ENCODE measurements at places on chromosomes 6 and 20.

- peak; percentile 36 for DNase-seq
Observed at GRCh38 chr6:136990754-136991153, 54.0 kb downstream of the IL20RA start.

- peak; percentile 22 for DNase-seq
Observed at GRCh38 chr6:10465629-10466499, 51.0 kb upstream of the TFAP2A start.

DNA sequence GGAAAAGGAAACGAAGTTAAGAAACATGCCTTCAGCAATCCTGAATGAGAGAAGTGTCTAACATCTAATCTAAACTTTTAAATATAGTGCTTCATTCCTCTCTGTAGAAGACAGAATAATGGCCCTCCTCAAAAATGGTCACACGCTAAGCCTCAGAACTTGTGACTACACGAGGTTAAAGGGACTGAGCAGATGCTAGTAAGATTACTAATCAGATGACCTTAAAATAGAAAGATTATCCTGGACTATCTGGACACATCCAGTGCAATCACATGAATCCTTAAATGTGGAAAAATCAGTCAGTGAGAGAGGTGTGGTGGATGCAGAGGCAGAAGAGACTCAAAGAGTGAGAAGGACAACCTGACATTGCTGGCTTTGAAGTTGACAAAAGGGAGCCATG, 126.1 kb downstream of the TBX18 start:
- DNase-seq, result no peak

- DNase-seq, result peak; percentile 61
Observed at GRCh38 chr20:48052475-48052835, 267.2 kb upstream of the SULF2 start.

DNA sequence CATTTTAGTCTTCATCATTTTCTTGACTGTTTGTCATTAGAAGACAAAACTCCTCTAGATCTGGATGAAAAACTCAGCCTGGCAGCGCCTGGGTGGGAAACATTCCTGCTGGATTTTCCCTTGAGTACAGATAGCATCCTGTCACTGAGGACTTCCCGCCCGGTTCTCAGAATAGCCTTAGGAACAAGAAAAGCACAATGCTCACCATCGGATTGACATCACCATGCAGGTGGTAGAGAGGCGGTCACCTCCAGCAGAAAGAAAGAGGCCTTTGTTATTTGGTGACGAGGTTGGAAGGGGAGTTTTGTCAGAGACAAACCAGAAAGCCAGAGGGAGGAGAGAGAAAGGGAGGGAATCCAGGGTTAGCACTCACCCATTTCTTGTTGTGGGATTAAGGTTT, 39.8 kb downstream of the KIF25 start:
- DNase-seq, result no peak

- no peak for DNase-seq
Observed at GRCh38 chr6:66555082-66555481, 848.1 kb upstream of the EYS start.

DNA sequence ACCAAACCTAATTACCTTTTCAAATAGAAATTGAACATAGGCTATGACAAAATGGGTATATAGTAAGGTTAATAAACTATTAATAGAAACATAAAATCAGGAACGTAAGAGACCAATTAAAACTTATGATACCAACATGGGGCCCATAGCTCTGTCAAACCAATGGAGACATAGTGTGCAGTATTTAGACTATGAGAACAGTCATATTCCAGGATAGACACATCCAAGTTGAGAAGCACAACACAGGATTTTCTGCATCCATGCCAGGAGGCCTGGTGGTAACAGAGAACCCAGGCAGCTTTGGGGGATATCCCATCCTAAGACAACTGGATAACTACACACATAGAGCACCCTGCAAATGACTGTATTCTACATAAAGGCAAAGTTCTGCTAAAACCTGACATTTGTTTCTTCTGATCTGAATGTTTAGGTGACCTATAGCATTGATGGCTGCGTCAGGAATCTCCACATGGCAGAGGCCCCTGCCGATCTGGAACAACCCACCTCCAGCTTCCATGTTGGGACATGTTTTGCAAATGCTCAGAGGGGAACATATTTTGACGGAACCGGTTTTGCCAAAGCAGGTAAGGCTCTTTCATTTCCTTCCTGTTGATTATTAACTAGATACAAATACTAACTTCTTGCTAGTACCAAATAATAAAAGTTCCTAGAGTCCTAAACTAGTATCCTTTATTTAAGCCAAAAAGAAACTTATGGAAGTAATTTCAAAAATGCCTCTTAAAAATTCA, 202.7 kb downstream of the ARHGAP18 start:
- no peak for DNase-seq

DNA sequence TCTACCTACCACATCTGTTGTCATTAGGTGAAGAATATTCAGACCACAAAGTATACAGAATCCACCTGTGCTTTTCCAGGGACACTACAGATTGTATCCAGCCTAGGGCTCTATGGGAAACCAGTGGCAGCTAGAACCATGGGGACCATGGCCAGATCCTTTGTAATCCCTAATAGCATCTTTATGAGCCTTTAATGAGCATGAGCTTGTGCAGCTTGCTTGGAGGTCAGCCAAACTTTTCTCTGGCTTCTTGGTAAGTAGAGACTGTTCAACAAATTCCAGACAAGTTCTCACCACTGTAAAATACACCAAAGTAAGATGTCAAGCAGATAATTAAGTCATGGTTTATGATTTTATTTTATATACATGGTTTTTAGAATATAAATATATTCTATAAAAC, 301.6 kb upstream of the ADGRB3 start:
- peak; percentile 12 for DNase-seq

DNA sequence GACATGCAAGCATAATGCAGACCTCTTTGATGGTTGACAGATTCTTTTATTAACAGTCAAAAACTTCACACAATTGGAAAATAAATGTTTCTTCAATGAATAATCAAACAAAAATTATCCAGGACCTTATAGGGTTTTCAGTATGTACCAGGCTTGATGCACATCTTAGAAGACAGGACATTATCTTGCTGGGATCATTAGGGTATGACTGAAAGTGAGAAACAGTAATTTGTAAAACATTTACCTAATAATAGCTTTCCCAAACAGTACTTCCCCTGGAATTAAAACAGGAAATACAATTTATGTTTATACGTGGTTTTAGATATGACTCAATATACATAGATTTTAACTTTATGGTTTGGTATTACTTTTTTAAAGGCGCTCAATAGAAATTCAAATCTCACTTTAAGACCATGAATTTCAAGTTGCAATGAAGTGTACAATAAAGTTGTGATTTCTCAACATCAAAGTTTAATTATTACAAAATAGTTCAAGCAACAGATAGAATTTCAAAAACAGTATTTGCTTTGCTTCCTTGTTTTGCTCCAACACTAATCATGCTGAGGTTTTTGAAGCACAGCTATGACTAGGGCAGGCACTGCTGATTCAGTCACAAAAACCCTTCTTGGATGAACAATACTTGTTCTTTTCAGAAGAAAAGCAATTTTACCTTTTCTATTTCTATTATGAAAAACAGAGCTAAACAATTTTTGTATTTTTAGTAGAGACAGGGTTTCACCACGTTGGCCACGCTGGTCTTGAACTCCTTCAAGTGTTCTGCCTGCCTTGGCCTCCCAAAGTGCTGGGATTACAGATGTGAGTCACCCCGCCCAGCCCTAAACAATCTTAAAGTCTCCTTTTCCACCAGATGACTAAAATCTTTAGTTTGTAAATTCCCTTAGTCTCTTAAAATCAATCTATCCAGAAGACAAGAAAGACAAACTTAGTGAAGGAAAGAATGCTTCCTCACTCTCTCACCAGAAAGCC, 13.7 kb downstream of the SOD2 start:
- peak; percentile 32 for DNase-seq

GRCh38 chr20:35735826-35736470, 6.1 kb downstream of the RBM39 start:
- DNase-seq, result no peak

DNA sequence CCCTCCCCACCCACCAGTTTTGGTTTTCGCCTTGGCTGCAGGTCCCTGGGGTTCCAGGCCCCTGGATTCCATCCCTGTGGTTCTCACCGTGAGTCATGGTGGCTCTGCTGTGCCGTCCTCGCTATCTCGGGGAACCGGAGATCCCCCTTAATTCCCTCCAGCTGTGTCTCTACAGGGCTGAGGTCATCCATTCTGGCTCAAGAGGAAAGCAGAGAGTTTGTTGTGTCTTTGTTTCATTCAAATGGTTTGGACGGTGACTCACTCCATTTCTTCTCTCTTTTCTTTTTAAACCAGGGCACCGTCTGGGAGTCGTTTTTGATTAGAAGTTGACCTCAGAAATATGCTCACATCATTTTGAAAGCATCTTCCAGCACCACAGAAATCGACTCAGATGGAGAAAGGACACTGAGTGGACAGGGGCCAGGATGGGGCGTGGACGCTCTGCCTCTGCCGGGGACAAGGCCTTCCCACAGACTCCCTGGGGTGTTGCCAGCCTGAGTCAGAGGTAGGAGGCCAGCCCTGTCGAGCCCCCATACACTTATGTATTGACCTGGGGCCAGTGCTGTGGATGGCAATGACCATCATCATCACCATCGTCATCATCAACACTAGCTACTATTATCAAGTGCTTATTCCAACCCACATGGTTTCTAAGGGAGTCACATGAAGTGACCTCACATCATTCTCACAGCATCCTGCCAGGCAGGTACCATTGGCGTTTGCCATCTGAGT, 176.2 kb downstream of the NFATC2 start:
- DNase-seq, result peak; percentile 100

DNA sequence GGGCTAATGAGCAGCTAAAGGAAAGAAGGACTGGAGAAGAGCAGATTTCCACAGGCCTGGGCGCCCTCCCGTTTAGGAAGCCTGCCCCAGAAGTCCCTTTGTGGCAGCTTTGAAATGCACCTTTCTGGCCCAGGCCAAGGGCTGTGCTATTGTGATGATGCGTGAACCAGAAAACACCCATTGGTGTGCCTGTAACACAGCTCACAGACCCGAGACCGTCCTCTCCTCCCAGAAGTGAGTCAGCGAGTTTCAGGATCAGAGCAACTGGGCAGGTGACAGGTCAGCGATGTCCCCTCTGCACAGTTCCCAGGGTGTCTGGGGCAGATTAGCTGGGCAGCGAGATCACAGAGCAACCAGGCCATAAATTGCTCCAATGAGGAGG, 71.9 kb upstream of the SULF2 start:
- DNase-seq, result no peak

DNA sequence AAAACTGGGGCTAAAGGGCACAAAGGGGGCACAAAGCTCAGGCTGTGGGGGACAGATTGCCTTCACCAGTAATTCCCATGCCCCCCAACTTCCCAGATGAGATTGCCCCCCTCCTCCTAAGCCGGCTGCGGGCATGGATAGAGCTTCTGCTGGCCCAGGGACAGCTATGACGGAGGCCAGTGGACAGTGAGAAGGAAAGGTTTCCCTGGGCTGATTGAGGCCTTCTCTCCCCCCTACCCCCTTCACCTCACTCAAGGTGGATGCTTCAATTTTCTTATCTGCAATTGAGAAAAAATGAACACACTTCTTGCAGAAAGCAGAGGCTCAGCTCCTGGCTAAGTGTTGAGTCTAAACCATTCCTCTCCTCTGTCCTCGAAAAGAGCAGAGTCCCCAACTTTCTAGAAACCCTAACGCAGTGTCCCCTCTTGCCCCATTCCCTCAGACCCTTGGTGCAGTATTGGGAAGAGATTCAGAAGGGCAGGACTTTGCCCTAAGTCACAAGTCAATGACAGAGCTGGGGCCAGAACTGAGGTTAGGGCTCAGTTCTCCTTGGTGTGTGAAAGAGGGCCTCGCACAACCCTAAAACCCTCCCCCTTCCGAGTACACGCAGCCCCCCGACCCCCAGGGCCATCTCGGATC, 808 bp downstream of the SDC4 start:
- no peak for DNase-seq

GRCh38 chr6:36888654-36889481, 3.1 kb downstream of the C6orf89 start:
- DNase-seq, result no peak

DNA sequence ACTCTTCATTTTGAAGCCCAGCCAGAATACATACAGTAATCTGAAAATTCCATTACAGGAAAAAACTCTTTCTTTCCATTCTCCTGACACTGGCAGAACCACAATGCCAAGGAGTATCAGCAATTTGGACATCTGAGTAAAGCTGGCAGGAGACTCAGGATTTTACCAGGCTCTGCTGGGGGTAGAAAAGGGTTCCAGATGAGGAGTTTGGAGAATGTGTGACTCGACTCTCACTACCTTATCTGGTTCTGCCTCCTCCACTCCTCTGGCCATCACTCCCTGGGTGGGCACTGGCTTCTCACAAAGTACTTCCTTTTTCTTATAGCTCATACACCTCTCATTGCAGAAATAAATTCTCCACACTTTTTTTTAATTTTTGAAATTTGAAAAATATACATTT, 10.6 kb upstream of the WFDC8 start:
- peak; percentile 1 for DNase-seq

- DNase-seq, result peak; percentile 91
Observed at GRCh38 chr6:15962449-15962764, 166.5 kb upstream of the MYLIP start.

DNA sequence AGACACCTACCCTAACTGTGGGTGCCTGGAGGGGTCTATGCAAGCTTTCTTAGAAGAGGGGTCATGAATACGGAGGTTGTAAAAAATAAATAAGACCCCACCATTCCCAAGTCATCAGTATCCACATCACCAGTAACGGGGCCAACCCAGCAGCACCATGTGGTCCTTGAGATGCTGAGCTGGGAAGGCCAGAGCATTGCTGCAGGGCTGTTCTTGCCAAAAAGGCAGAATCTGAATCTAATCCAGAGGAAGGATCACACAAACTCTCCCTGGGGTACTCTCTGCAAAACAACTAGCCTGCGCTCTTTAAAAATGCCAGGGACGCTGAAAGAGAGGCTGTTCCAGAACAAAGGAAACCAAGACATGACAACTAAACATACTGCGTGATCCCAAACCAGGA, 43.2 kb downstream of the SSR1 start:
- no peak for DNase-seq

DNA sequence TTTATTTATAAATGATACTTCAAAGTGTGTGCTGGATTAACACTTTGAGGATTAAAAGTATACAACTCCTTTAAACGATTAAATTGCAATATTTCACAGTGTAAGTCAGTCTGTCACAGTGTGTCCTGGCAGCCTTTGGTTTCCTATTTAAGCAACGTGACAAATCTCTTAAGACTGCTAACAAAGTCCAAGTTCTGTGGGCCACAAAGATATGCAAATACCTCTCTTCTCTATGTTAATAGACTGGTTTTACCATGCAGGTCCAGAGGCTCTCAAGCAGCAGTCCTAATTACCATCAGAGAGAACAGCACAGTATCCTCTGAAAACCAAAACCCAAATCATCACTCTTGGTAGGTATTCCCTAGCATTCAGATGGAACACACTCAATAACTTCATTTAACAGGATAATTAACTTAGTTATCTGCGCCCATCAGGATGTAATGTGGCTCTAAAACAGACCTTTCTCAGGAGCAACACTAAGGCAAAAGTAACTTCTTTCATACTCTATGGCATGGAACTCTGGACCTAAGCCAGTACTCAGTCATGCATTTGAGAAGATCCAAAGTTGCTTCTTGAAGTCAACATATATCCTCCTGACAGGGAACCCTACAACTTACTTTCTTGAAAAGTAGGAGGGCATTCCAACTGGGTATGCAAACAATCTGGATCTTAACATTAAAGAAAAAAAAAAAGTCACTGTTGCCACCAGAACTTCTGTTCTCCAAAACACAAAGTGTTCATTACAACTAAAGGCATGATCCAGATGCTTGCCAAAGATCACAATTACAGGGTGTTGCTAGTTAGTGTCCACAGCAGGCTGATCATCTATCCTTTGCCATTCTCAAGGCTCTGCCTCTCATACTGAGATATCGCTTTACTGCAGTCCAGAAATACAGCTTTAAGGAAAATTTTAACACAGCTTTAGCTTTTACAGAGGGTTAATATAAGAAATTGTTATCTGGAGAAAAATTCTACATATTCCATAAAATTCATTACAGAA, 53.2 kb downstream of the MAN1A1 start:
- no peak for DNase-seq

Data from fibroblast of skin of scalp (primary cell).